Stimulated activated CD8-positive, alpha-beta memory T cell treated with anti-CD3 and anti-CD28 coated beads, Interleukin-4, amount 100 ng/mL, for 4 hours (primary cell): ENCODE measurements at places on chromosomes 16 and 17.

DNA sequence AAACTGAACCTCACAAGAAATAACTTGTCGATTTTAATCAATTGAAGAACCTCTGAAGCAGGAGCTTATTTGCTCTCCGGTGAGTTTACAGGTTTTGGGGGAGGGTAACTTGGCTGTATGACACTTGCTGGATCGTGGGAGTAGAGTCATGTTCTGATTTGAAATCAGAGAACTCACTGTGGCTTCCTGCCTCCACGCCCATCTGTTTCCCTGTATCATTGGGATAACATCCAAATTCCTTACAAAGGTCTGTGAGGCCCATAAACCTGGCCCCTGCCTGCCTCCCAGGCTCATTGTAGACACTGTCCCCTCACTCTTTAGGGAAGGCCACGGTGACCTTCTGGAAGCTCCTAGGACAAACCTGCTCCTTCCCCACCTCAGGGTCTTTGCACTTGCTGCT lies 48.3 kb downstream of the C17orf67 start:
- no peak for DNase-seq

- DNase-seq: no peak
Observed at GRCh38 chr16:52649870-52650269, 102.9 kb upstream of the TOX3 start.

DNA sequence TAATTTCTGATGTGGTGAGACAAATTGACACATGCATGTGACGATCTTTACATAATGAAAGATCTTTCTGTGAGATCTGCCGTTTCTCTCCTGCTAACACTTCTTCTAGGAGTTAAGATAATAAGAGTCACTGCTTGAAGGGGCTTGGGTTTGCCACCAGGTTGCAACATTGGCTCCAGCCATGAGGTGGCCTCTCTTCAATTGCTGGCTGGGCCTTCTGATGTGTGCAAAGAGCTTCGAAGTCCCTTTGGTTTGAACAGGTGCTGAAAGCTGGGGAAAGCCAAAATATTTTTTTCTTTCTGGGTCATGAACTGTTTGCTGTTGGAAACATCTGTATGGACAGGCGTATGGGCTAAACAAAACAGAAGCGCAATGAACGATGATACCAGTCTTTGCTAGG lies 204.1 kb upstream of the SALL1 start:
- DNase-seq: no peak

- DNase-seq: no peak
Observed at GRCh38 chr16:79185711-79186110, 414.8 kb downstream of the MAF start.

- no peak for DNase-seq
Observed at GRCh38 chr17:59494757-59495368, 70.5 kb upstream of the DHX40 start.

GRCh38 chr17:40253565-40253964 lies 34.1 kb upstream of the CDC6 start:
- DNase-seq: no peak

DNA sequence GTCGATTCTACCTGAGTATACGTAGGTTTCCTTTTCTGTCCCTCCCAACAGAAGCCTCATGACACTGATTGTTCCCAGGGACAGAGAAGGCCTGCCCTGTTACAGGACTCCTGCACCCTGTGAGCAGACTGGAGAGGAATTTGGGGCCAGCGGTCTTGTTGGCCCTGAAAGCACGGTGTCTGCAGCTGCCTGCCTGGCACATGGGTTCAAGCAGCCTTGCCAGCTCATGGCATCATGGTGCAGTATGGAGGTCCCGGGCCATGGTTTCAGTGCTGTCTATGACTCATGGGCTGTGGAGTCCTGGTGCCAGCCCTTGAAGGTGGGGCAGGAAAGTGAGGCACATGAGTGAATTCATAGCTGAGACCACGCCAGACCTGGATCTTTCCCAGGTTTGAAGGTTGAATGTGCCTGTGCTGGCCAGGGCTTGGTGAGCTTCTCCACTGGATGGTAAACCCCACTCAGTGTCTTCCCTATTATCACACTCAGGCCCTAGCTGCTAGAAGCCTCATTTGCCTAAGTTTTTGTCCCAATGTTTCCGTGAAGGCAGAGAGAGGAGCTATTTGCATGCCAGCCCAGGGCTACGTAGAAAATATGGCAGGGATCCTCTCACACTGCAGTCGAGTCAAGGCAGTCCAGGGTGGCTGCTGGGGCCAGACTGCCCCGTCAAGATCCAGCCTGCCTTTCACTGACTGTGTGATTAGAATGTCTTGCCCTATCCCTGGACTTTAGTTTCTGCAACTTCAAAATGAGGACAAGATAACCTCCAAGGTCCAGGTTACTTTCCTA lies 277.2 kb upstream of the CCL2 start:
- no peak for DNase-seq

DNA sequence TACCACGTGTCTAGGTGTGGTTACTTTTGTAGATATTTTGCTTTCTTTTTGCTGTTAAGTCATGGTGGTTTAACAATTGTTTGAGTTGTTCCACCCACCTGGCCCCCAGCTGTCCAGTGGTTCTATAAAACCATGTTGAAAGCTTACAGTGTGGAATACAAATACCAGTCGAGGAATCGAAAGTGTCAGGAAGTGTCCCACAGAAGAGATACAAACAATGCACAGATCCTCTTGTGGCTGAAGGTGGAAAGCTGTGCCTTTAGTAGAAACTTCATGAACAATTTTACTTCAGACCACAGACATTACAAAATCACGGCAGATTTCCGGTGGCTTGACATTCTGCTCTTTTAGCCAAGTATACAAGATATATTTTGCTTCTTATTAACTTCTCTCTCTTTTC lies 782.4 kb upstream of the SOX9 start:
- no peak for DNase-seq

- no peak for DNase-seq
Observed at GRCh38 chr17:14919094-14919493, 346.0 kb downstream of the PMP22 start.

- no peak for DNase-seq
Observed at GRCh38 chr16:85576944-85577343, 36.2 kb upstream of the GSE1 start.

DNA sequence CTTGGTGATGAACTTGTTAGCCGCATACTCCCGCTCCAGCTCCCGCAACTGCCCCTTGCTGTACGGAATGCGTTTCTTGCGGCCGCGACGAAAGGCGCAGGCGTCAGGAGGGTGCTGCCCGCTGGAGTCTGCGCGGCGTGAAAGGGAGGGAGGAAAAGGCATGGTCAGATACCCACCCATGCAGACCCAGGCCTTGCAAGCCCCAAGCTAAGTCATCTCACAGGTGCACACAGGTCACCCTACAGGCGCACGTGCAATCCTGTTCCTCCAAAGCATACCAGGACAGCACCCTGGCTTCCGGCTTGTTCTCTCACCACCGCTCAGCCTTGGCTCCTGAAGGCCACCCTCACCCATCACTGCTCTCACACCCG lies 1.6 kb downstream of the HOXB13 start:
- DNase-seq: no peak
